ENCODE measurements at places on chromosomes 4 and X. TPM values are rescaled to one million over a fixed set of nuclear protein-coding genes. Genes with fewer than 3 reads are reported as not detected.

Gene RASSF6
- 11.8 TPM for total RNA-seq

Gene RXFP1
- total RNA-seq, result 0.07 TPM

Gene PCYT1B
- total RNA-seq, result 5.7 TPM

GRCh38 chr4:111632641-111633151 lies 512.6 kb upstream of the FAM241A start:
- H3K36me3 ChIP-seq, result no peaks in the 10 kb centered on the region
- peaks cover 40% of the 10 kb centered on the region for H3K27me3 ChIP-seq
- no peak overlapping the region for H3K27ac ChIP-seq
- peaks cover 6% of the 10 kb centered on the region for H3K4me1 ChIP-seq
- no peak for DNase-seq
- no peak overlapping the region for H3K4me3 ChIP-seq

DNA sequence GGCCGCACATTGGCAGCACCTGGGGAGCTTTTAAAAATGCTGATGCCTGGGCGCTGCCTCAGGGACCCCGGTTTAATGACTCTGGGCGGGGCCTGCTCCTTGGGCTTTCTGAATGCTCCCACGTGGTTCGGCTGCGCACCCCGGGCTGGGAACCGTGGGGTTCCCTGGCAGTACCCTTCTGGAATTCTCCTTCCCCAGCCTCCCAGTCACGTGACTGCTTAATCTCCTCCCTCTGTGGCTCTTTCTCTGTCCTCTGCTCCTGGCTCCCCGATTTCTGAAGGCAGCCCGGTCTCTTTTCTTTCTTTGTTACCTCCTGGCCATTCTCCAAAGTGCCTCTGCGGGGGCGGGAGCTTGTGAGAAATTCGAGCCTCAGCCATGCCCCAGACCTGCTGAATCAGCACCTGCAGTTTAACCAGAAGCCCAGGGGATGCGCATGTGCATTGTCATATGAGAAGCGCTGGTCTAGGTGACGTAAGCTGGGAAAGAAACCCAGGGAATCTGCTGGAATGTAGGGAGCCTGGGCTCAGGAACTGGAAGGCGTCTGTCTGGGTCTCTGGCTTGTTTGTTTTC lies 16.6 kb downstream of the CLCN4 start:
- no peaks in the 10 kb centered on the region for H3K27me3 ChIP-seq
- peak overlapping the region; percentile 81 for H3K4me3 ChIP-seq
- peak overlapping the region; percentile 85 for H3K27ac ChIP-seq
- DNase-seq, result no peak

GRCh38 chrX:103791228-103791627 lies 14.6 kb downstream of the PLP1 start:
- no peaks in the 10 kb centered on the region for H3K4me1 ChIP-seq
- peaks cover 4% of the 10 kb centered on the region for H3K27me3 ChIP-seq
- no peak overlapping the region for H3K27ac ChIP-seq
- H3K36me3 ChIP-seq, result no peaks in the 10 kb centered on the region
- no peak for DNase-seq
- no peak overlapping the region for H3K4me3 ChIP-seq

Measured in type B pancreatic cell (in vitro differentiated cells).